ENCODE measurements at places on chromosomes 3 and 15.

GRCh38 chr3:14890476-14890875 is 56.9 kb upstream of the NR2C2 start:
- no peak for DNase-seq

- DNase-seq, result no peak
Observed at GRCh38 chr15:81575436-81576123, 201.6 kb upstream of the TMC3 start.

DNA sequence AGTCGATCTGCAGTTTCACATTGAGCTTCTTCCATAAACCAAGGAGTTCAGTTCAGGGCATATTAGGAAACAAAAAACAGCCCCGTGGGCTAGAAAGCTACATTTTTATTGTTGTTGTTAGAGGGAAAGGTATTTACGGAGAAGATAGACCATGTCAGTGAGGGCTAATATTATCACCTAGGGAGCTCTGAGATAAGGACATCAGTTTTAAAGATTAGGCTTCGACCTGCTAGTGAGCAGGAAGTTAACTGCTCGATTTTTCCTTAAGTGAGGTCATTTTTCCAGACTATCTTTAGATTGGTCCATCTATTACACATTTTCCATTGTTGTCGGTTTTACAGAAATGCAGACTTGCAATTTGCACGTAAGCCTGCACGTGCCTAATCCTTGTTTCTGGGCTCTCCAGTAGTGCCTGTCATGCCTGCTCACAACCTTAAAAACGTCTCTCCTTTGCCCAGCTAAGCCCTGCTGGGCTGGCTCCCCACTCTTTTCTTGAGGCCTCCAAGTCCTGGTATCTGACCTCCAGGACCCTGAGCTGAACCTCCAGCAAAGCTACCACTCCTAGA is 72.6 kb downstream of the MTHFS start:
- DNase-seq, result no peak

GRCh38 chr15:24916305-24917009 is 38.3 kb upstream of the SNRPN start:
- DNase-seq, result no peak

- DNase-seq, result no peak
Observed at GRCh38 chr15:81168131-81168526, 28.6 kb upstream of the IL16 start.

GRCh38 chr3:112348943-112349342 is 16.0 kb downstream of the CD200 start:
- DNase-seq, result no peak

DNA sequence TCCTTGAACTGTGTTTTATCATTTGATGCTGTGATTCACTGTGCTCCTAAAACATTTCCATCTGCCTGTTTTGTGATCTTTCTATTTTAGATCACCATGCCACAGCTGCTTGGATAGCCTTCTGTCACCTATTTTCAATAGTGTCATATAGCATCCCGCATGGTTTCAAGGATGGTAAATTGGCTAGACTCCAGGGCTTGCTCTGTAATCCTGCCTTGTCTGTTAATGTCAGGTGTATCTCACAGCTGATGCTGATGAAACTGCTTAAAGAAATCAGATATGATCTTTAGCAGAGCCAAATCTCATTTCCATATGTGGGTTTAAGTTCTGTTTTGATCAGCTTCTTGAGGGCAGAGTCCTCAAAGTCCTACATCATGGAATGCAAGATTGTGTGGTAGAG is 182.2 kb downstream of the UBE2E2 start:
- DNase-seq, result no peak

- no peak for DNase-seq
Observed at GRCh38 chr15:43111354-43111753, 5.5 kb upstream of the UBR1 start.

GRCh38 chr3:84547971-84548970 is 410.5 kb upstream of the CADM2 start:
- DNase-seq, result peak; percentile 2

Measured in ELR (cell line).